ENCODE measurements at places on chromosomes 1 and 21. TPM values are rescaled to one million over a fixed set of nuclear protein-coding genes. Genes with fewer than 3 reads are reported as not detected.

DNA sequence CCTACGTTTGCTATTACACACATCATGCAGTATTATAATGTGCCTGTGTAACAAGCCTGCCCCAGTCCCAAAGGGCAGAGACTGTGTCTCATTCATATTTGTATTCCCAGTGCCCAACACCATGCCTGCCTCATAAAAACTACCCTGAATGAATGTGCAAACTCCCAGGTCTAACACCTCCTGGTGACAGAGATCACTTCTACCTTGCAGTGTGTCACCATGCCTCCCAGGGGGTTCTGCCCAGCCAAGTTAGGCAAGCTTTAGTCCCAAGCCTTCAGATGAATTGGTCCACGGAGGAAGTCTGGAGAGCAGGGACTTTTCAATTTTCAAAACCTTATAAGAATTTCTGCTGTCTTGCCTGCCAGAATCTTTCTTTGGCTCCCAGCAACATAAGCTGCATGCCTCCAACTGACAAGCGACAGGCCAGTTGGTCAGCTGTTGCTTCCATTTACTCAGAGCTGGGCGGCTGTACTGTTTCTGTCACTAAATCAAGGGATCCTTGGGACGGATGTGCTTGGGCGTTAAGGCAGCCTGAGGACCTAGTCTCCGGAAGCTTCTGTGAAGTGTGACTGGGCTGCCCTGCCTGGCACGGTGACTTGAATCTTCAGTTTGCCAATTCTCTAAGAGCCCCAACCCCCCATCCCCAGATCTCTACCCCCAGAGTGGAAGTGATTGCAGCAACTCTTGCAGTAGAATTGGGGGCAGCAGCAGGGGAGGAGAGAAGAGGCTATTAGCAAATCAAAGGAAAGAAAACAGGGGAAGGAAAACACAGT, 1.2 kb downstream of the RXRG start:
- H3K36me3 ChIP-seq: no peaks in the 10 kb centered on the region
- H3K27ac ChIP-seq: peak overlapping the region; percentile 83
- no peak for DNase-seq

DNA sequence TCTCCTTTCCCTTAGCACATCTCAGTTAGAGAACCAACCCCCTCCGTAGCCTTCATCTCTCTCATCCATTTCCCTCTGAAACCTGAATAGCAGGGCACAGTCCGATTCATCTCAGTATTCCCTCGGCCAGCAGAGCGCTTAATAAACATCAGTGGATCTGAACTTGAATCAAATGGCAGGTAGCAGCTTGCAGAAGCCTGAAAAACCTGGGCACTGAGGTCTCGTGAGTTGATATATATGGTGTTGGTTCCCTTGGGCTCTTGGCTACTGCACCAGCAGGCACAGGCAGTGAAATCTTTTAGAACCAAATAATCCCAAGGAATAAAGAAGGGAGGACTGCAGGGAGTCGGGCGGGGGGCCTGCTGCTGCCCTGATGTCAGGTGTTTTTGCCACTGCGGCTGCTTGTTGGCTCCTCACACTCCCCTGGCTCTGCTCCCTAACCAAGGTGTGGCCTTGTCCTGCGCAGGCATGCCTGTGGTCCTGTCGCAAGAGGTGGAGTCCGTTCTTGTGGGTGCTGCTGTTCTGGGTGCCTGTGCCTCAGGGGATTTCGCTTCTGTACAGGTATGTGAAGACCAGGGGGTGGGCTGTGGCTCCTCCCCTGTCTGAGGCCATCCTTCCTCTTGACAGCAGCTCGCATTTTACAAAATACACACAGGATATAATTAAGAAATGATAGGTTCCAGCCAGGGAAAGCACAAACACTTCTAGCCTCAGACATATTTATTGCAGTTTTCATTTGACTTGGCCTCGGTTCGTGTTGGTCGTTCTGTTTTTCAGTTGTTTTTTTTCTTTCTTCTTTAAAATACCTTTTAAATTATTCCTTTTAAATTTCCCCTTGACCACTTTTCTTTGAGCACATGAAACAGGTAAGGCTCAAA, 140.9 kb upstream of the HOOK1 start:
- peak overlapping the region; percentile 84 for H3K27ac ChIP-seq

- no peak for DNase-seq
- H3K27me3 ChIP-seq: no peaks in the 10 kb centered on the region
- no peak overlapping the region for H3K4me3 ChIP-seq
- H3K27ac ChIP-seq: no peak overlapping the region
Measured at GRCh38 chr1:175978926-175979325, 228.2 kb downstream of the COP1 start.

- no peak for DNase-seq
- H3K27me3 ChIP-seq: no peaks in the 10 kb centered on the region
- H3K4me1 ChIP-seq: no peaks in the 10 kb centered on the region
- H3K27ac ChIP-seq: no peak overlapping the region
- H3K36me3 ChIP-seq: peaks cover 54% of the 10 kb centered on the region
Measured at GRCh38 chr1:113691184-113691583, 68.1 kb downstream of the PHTF1 start.

The USH2A gene
- not detected for total RNA-seq

DNA sequence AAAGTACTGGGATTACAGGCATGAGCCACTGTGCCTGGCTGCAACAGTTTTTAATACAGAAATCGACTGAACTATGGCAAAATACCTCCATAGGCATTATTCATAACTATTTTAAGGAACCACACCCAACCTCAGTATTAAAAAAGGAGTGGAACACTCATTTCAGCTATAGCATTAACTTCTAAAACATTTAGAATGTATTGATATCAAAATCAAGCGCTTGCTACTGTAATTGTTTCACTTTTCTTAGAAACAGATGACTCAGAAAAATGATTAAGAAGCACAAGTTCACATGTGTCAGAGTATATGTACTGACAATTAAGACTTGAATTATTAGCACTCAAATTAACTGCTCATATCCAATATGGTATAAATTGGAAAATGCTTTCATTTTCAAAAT, 15.1 kb downstream of the AIDA start:
- no peak for DNase-seq
- no peak overlapping the region for H3K4me3 ChIP-seq
- H3K4me1 ChIP-seq: no peaks in the 10 kb centered on the region
